Heart left ventricle (tissue), 16 donors: ENCODE measurements at places on chromosomes 1 and 21. TPM values are rescaled to one million over a fixed set of nuclear protein-coding genes. Genes with fewer than 3 reads are reported as not detected.

GRCh38 chr1:17669866-17670451 is 85.2 kb upstream of the ACTL8 start:
- H3K27ac ChIP-seq: no peak overlapping the region
- H3K4me3 ChIP-seq: no peak overlapping the region
- peak; percentile 74 for DNase-seq
- H3K27me3 ChIP-seq: no peaks in the 10 kb centered on the region
- peaks cover 50% of the 10 kb centered on the region for H3K36me3 ChIP-seq

DNA sequence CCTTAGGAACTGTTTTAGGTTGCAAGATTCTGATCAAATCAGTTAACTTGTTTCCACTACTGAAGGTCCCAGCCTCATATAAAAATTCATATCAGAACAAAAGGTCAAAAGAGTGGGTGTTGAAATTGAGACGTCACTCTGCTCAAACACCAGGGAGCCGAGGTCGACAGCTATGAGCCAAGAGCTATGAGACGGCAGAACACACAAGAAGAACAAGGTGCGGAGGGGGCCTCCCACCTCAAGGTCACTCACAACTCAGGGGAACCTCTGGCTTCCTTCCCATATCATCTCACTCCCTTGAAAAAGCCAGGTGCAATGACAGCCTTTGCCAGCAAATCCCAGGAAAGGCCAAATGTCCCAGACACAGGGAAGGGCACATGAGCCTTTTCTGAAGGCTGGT is 749 bp downstream of the SEC16B start:
- no peak overlapping the region for H3K27ac ChIP-seq
- no peaks in the 10 kb centered on the region for H3K36me3 ChIP-seq
- no peak overlapping the region for H3K4me3 ChIP-seq

GRCh38 chr1:30149226-30149625 is 574.2 kb downstream of the MATN1 start:
- H3K4me3 ChIP-seq: no peak overlapping the region
- no peaks in the 10 kb centered on the region for H3K36me3 ChIP-seq
- no peak for DNase-seq
- no peaks in the 10 kb centered on the region for H3K27me3 ChIP-seq

ANGPTL1 gene
- 31.1 TPM for total RNA-seq

GRCh38 chr21:38380481-38381137 is 117.7 kb downstream of the ERG start:
- H3K27me3 ChIP-seq: no peaks in the 10 kb centered on the region
- no peak overlapping the region for H3K27ac ChIP-seq
- H3K4me1 ChIP-seq: no peaks in the 10 kb centered on the region
- no peak for DNase-seq
